Suprapubic skin (tissue), 4 donors: ENCODE measurements at places on chromosomes 4 and X.

GRCh38 chr4:42149004-42149403 is 3.5 kb downstream of the BEND4 start:
- H3K27me3 ChIP-seq = peaks cover 59% of the 10 kb centered on the region
- H3K36me3 ChIP-seq = no peaks in the 10 kb centered on the region
- H3K4me1 ChIP-seq = peaks cover 23% of the 10 kb centered on the region
- H3K27ac ChIP-seq = no peak overlapping the region

- DNase-seq = no peak
- H3K27ac ChIP-seq = no peak overlapping the region
- no peaks in the 10 kb centered on the region for H3K36me3 ChIP-seq
- H3K4me1 ChIP-seq = peaks cover 6% of the 10 kb centered on the region
- H3K27me3 ChIP-seq = no peaks in the 10 kb centered on the region
Observed at GRCh38 chr4:56739066-56739777, 58.1 kb upstream of the HOPX start.

GRCh38 chr4:10554694-10555093 is 97.5 kb upstream of the ZNF518B start:
- no peaks in the 10 kb centered on the region for H3K4me1 ChIP-seq
- H3K27me3 ChIP-seq = peaks cover 3% of the 10 kb centered on the region
- no peak overlapping the region for H3K27ac ChIP-seq

GRCh38 chr4:153204728-153205648 is 745 bp downstream of the TRIM2 start:
- H3K36me3 ChIP-seq = no peaks in the 10 kb centered on the region
- no peak for DNase-seq
- H3K4me1 ChIP-seq = peaks cover 3% of the 10 kb centered on the region
- H3K27me3 ChIP-seq = no peaks in the 10 kb centered on the region
- peak overlapping the region; percentile 32 for H3K27ac ChIP-seq

DNA sequence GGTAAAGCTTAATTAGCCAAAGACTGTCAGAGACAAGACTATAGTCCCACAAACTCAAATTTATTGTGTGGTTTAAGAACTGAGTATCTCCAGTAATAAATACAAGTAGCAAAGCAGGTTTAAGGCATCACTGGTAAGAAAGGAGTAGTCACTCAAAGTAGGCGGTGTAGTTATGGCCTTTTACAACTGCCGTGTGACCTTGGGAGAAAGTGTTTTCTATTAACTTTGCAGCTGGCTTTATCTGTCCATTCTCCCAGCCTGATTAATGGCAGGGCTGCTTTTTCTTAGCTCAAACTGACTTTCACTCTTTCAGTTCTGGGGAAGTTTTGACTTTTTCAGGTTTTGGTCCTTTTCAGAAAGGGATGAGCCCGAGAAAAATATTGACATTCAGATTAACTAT is 7.4 kb upstream of the PAK3 start:
- no peaks in the 10 kb centered on the region for H3K4me1 ChIP-seq
- no peak overlapping the region for H3K4me3 ChIP-seq
- H3K36me3 ChIP-seq = no peaks in the 10 kb centered on the region
- no peak for DNase-seq
- no peak overlapping the region for H3K27ac ChIP-seq
- no peaks in the 10 kb centered on the region for H3K27me3 ChIP-seq

GRCh38 chr4:166502660-166503059 is 629.6 kb downstream of the TLL1 start:
- no peaks in the 10 kb centered on the region for H3K27me3 ChIP-seq
- DNase-seq = no peak
- no peaks in the 10 kb centered on the region for H3K36me3 ChIP-seq
- H3K27ac ChIP-seq = no peak overlapping the region

DNA sequence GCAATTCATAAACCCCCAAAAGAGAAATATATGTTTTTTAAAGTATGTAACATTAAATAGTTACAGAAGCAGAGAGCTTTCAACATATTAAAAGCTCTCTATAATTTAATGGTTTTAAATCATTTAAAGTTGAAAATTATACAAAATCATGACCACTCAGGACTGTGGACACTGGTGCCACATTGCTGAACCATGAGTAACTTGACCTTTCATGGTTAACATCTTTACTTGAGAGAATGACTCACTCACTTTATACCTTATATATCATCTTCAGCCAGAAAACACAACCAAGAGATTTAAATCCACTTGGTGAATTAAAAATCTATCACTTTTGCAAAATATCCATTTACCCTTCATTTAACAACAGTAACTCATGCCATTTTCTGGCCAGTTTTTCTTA is 584.3 kb upstream of the SMIM31 start:
- no peak overlapping the region for H3K27ac ChIP-seq
- no peaks in the 10 kb centered on the region for H3K27me3 ChIP-seq
- DNase-seq = no peak
- no peaks in the 10 kb centered on the region for H3K36me3 ChIP-seq

DNA sequence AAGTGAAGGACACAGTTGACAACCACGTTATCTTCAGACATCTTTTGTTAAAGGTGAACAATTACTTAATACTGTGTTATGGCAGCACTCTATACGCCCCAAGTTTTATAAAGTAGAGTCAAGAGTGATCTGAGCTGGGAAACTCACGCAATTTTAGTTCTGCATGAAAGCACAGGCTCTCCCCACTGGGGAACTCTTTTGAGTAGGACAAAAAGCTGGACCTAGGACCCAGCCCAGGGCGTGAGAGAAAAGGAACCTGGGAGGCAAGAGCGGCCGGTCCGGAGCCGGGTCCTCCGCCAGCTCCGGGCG is 152.6 kb upstream of the SLC4A4 start:
- peaks cover 26% of the 10 kb centered on the region for H3K27me3 ChIP-seq
- no peaks in the 10 kb centered on the region for H3K36me3 ChIP-seq
- DNase-seq = no peak
- H3K4me1 ChIP-seq = peaks cover 16% of the 10 kb centered on the region

- DNase-seq = no peak
- H3K27ac ChIP-seq = no peak overlapping the region
- H3K4me3 ChIP-seq = no peak overlapping the region
- no peaks in the 10 kb centered on the region for H3K4me1 ChIP-seq
- H3K27me3 ChIP-seq = no peaks in the 10 kb centered on the region
Observed at GRCh38 chr4:152817331-152817730, 37.6 kb downstream of the ARFIP1 start.

DNA sequence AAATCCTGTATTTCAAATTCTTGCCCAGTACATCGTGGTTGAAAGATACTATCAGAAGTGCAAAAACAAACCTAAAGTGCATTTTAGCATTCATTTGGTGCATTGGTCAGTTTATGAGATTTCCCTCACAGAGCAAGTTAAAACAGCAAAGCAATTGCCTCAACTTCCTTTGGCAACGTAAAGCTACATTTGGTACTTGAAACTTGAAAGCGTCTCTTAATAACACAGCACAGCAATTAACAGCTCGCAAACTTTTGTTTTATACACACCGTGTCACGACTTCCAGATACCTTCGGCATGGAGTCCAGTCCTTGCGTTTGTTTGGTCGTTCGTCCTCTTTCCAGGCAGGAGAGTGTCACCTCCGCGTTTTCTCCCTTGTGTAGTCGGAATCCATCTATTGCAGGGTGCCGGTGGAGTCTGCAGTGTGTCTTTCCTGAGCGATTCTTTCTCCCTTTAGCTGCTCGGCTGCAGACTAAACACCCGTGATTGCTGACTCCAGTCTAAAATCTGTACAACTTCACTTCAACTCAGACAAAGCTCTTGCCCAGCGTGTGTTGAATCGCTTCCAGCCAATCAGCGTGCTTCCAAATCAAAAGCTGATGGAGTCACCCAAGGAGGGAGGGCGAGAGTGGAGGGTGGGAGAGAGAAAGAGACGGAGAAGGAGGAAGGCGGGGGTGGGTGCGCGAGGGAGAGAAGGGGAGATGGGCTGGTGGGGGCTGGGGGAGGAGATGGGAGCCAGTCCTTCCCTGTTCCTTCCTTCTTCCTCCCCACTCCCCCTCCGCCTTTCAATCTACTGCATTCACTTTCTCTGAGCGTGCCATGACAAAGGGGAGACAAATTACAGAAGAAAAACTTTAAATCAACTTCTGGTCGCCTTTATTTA is at the start of gene PCDH18:
Gene PCDH18 (minus strand): TSS at position 509 of the 883 bp plus-strand sequence. CDS start 406 bp downstream, at position 103.
- peak; percentile 89 for DNase-seq
- H3K36me3 ChIP-seq = no peaks in the 10 kb centered on the region
- peak within 1 kb of the TSS; percentile 81 for H3K27ac ChIP-seq
- peak within 1 kb of the TSS; percentile 52 for H3K4me3 ChIP-seq

GRCh38 chrX:71619986-71620385 is 1.7 kb upstream of the CXCR3 start:
- no peak overlapping the region for H3K4me3 ChIP-seq
- H3K36me3 ChIP-seq = no peaks in the 10 kb centered on the region
- no peak for DNase-seq

DNA sequence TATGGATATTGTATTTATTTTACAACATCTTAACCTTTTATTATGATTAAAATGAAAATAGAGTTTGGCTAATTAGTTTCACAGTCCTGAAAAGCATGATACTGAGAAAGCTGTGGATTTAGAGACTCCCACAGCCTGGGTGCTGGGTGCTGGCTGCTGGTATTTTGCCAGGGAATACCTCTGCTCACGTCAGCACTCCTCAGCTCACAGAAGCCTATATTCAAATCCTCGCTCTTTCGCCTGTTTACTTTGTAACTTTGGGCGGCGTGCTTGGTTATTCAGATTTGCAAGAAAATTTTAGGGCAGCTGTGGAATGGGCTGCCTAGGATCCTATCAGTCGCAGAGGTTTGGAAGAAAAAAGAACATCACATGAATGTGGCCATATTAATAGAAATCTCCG is 261.8 kb downstream of the DCTD start:
- no peak overlapping the region for H3K4me3 ChIP-seq
- H3K36me3 ChIP-seq = no peaks in the 10 kb centered on the region

DNA sequence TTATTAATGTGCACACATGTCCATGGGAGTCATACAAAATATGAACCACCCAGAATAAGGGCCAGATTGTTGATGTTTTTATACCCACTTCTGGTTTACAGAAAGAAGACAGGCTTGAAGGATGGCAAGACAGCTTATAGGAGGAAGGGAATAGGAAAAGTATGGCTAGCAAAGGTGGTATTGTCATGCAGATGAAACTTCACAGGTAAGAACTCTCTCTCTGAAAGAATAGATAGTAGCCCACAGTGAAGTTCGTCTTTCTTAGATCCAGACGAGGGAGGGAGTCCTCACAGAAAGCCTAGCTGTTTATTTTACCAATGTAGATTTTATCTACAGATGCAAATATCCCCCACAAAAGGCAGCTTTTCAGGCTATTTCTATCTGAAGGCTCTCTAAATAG is 43.7 kb upstream of the SPIN4 start:
- no peaks in the 10 kb centered on the region for H3K27me3 ChIP-seq
- H3K36me3 ChIP-seq = no peaks in the 10 kb centered on the region
- no peaks in the 10 kb centered on the region for H3K4me1 ChIP-seq
- H3K4me3 ChIP-seq = no peak overlapping the region

DNA sequence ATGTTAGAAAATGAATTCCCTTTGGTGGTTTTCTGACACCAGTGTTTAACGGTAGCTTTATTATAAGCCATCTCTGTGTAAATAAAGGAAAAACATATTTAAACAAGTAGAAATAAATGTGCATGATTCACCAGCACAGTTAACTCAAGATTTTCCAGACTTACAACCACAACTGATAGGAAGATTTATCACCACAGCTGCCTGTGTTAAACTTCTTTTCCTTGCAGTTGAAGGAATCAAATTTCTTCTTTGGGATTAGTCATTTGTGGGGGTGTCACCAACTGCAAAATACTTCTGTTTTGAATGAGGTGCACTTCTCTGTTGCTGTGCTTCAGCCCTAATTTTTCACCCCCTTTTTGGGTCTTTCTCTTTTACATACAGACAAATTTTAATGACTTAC is 128.1 kb upstream of the STK26 start:
- no peaks in the 10 kb centered on the region for H3K36me3 ChIP-seq
- no peak overlapping the region for H3K4me3 ChIP-seq
- no peak overlapping the region for H3K27ac ChIP-seq
- H3K27me3 ChIP-seq = no peaks in the 10 kb centered on the region
- no peak for DNase-seq

- H3K36me3 ChIP-seq = no peaks in the 10 kb centered on the region
- no peak for DNase-seq
- H3K27ac ChIP-seq = no peak overlapping the region
- no peak overlapping the region for H3K4me3 ChIP-seq
- peaks cover 3% of the 10 kb centered on the region for H3K27me3 ChIP-seq
Observed at GRCh38 chr4:6437826-6438238, 34.6 kb downstream of the PPP2R2C start.

DNA sequence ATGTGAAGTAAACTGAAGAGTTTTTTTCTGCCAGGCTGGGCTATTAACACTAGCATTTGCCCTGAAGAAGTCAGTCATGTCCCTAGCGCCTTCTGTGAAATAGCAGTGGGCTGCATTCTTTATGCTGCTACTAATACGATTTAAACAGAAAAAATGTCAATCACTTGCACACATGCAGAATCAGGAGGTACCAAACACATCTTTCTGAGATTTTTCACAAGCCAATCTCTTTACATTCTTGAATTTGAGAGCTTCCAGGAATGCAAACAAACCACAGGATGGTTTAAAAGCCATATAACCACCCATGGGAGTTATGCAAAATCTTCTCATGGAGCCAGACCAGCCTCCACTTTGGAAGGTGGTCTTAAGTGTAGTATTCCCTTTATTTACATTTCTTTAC is 220.1 kb downstream of the IQCM start:
- no peaks in the 10 kb centered on the region for H3K27me3 ChIP-seq
- no peak for DNase-seq
- H3K36me3 ChIP-seq = no peaks in the 10 kb centered on the region
- H3K4me3 ChIP-seq = no peak overlapping the region

DNA sequence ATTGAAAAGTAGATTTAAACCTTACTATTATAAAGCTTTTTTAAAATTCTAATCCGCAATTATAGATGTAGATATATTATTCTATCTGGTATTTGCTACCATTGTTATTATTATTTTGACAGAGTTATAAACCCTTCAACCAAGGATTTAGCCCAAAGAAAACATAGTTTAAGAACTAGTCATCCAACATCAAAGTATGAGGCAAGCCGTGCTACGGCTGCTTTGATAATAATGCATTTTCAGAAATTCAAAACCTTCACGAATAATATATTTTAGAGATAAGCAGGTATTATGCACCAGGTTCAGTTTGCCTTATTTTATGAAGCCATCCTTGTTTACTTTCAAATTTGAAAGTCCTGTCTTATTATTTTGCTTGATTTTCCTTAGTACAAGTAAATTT is 1501.7 kb downstream of the RAPGEF2 start:
- no peaks in the 10 kb centered on the region for H3K4me1 ChIP-seq
- H3K4me3 ChIP-seq = no peak overlapping the region
- H3K27me3 ChIP-seq = no peaks in the 10 kb centered on the region
- H3K36me3 ChIP-seq = no peaks in the 10 kb centered on the region
- DNase-seq = no peak

- H3K27me3 ChIP-seq = no peaks in the 10 kb centered on the region
- H3K4me3 ChIP-seq = no peak overlapping the region
- no peaks in the 10 kb centered on the region for H3K36me3 ChIP-seq
- no peak for DNase-seq
- H3K27ac ChIP-seq = no peak overlapping the region
- no peaks in the 10 kb centered on the region for H3K4me1 ChIP-seq
Observed at GRCh38 chr4:133808151-133808550, 393.4 kb downstream of the PABPC4L start.

DNA sequence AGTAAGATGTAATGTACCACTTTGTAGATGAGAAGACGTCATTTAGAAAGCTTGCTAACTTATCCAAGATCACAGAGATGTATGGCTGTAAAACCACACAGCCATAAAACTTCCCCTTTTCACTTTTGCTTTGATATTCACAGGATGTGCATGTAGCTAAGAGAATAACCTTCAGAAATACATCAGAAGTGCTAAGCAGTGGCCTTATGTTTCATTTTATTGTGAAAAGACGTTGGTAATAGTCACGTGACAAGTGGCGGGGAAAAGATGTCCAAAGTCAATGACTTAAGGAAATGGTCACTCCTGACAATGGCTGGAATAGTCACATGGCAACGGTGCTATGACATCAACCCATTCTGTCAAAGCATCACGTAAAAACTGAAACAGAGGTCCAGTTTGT is 12.9 kb upstream of the WDR17 start:
- no peaks in the 10 kb centered on the region for H3K36me3 ChIP-seq
- no peak overlapping the region for H3K4me3 ChIP-seq
- no peaks in the 10 kb centered on the region for H3K4me1 ChIP-seq
- no peak overlapping the region for H3K27ac ChIP-seq
